ENCODE measurements at places on chromosomes 1 and 21.
A peak's percentile ranks its signal among the peaks of the same experiment; 100 is the strongest.

GRCh38 chr1:214416858-214417257 lies 134.5 kb downstream of the PTPN14 start:
- no peak for DNase-seq

DNA sequence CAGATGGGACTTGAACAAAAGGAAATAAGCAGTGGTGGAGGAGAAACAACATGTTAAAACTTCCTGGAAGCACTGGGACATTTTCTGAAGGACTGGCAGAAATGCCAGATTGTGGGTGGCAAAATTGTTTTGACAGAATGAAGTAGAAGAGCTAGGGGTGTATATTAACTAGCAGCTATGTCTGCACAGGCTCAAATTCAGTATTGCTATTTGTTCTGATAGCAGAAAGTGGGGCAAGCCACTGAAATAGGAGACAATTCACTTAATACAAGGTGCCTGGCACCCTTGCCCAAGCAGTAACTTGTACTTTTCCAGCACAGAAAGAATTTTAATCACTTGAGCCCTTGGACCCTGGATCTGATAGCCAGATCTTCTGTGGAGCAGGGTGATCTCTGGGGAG lies 11.8 kb upstream of the PIGM start:
- DNase-seq, result no peak

- no peak for DNase-seq
These were observed 192.2 kb upstream of the C8B start for GRCh38 chr1:57157818-57158603.

GRCh38 chr1:61332196-61332753 lies 249.9 kb downstream of the NFIA start:
- DNase-seq, result no peak

DNA sequence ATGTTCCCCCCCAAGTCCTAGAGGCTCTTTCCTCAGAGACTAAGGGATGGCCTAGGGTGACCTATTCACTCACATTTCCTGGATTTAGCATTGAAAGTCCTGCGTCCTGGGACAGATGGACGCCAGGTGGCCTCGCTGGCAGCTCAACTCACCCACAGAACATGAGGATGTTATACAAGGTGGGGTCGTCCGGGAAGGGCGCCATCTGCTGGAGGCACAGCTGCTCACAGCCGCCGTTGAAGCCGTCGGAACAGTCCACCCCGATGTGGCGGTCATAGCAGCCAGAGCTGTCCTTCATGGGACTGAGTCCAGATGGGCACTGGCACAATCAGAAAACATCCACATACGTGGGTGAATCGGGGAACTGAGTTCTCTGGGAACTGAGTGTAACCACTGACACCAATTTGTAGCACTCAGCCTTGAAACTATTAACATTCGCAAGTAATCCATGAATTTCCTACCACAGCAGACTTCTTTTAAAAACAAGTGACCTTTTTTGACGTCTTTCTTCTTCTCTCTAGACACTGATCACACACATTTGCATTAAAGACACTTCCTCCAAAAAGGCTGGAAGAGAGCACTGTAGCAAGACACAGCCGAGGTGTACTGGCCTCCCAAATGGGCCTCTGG lies 215.4 kb downstream of the ASTN1 start:
- DNase-seq, result no peak

DNA sequence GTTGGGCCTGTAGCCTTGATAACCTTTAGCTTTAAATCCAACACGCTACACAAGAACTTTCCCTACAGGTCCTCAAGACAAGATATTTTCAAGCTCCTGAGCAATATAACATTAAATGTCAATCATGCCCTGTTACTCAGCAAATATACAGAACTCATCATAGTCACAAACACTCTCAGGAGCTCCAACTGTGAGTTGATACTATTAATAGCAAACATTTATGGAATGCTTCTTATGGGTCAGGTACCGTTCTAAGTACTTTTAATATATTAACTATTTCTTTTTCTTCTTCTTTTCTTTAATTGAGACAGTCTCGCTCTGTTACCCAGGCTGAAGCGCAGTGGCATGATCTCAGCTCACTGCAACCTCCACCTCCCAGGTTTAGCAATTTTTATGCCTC lies 10.1 kb downstream of the EYA3 start:
- no peak for DNase-seq

- DNase-seq, result no peak
These were observed 44.8 kb downstream of the PCNT start for GRCh38 chr21:46368533-46369285.

- DNase-seq, result no peak
These were observed 73.4 kb upstream of the SERTAD4 start for GRCh38 chr1:210159211-210159610.

GRCh38 chr1:114353262-114353661 lies 157.7 kb downstream of the TRIM33 start:
- DNase-seq, result peak; percentile 26

DNA sequence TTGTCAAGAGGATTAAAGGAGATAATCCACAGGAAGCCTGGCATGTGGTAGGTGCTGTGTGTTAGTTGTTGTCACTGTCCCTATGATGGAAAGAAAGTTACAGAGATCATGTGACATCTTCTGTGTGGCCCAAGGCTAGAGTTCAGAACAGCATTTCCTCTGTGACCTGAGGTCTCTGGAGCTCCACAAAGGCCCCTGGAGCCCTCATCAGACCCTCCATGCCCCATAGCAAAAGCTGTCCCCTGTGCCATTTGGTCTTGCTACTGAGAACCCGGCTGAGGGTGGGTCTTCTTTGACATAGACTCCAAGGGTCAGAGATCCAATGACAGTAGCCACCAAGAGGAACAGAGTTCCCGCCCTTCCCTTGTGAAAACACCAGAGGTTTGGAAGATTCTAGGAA lies 8.1 kb downstream of the CELA2B start:
- DNase-seq, result no peak

Data from DMS153 (cell line).